ENCODE measurements at places on chromosomes 5 and 9.

GRCh38 chr9:84691634-84692033, 22.1 kb downstream of the NTRK2 start:
- DNase-seq: no peak

DNA sequence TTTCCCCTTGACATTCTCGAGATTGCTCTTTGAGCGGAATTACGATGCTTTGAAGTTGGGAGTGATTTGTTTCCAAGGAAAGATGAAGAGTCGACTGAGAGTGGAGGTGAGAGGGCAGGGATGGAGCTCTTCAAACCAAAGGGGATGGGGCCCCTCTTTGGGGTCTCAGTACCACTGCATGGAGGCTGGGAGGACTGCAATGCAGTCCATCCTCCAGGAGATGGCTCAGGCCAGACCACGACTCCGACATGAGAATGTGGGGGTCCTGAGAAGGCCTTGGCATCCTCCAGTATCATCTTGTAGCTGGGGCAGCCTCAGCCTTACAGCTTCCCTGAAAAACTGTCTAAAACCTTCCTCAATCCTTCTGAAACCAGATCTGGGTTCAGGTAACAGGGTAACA, 51.1 kb upstream of the CDKN2AIPNL start:
- DNase-seq: no peak

GRCh38 chr5:177296581-177296980, 6.9 kb downstream of the RAB24 start:
- no peak for DNase-seq

DNA sequence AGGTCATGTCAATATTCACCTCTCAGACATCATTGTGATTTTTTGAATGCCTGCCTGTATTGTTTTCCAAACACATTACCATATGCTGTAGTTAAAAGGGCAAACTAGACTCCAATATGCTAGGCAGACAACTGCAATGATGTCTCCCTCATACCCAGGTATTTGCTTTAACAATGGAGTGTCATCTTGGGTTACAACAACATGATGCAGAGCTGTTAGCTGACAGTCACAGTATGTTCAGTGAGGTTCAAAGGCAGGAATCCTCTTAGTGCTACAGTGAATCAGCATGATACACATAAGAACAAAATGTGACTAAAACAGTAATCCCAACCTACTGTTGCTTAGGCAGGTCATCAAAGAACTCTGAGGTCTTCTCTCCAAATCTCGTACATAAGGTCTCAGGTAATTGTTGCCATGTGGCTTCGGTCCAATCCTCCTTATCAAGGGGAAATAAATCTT, 24.0 kb downstream of the OR1J1 start:
- no peak for DNase-seq

GRCh38 chr5:127307868-127308267, 17.3 kb downstream of the MEGF10 start:
- DNase-seq: no peak

DNA sequence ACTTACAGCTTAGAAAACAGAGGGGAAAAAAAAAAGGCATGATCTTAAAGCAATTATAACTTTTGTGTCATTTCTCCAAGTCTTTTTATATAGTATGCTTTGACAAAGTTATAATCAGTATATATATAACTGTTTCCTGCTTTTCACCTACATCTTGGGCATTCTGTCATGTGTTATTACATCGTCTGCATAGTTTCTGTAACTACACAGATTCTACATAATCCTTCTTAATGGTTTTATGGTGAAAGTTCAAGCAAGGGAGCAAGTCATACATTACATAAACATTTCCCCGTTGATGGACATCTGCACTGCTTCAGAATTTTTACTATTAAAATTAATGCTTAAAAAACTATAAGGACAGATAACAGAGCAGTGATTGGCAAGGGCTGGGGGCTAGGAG, 12.1 kb downstream of the FEM1C start:
- DNase-seq: no peak

DNA sequence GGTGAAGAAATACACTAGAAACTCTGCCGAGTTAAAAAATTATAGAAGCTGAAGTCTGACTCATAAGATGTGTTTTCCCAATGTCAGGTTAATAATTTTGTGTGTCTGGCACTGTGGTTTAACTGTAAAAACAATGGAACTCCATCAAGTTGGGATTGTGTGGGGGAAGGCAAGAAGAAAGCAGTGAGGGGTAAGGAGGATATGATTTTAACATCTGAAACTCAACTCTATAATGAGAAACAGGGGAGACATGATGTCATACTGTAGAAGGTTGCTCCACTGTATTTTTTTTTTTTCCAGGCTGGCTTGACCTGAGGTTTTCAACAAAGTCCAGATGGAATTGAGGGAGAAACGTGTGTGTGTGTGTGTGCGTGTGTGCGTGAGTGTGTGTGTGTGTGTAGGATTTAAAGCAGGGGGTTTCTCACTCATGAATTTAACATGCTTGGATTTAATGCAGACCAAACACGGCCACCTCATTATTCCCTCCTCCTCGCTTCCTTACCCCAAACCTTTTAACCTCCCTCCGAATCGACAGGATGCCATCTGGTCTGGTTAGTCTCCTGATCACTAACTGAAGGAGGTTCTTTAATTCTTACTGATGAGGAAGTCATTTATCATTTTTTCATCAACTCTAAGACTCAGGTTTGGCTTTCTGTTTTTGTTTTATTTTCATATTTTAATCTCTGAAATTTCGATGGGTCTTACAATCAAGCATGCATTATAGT, 140.2 kb upstream of the LPAR1 start:
- no peak for DNase-seq

DNA sequence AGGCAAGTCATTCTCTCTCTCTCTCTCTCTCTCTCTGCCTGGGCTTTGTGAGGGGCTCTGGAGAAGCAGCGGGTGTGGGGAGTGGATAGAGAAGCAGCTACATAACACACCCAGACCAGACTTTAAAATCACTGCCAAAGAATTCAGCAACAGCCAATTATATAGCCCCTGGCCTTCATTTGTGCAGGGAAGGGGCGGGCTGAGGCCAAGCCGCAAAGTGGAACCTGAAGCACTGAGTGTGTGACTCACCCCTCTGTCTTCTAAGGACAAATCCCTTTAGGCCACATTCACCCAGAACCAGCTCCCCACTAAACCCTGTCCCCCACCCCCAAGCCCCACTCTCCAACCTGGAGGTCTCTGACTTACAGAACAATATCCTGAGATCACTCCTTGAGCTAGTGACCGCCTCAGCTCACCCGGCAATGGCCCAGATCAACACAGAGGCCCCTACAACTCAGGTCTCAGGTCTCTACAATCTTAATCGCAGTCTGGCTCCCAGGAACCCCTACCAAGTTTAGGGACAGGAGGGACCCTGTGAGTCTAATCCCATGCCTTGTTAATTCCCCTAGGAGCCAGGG, 6.0 kb downstream of the B4GALT1 start:
- no peak for DNase-seq

GRCh38 chr9:123064716-123065115, 31.2 kb downstream of the GPR21 start:
- DNase-seq: no peak
